Thyroid gland (tissue), 4 donors: ENCODE measurements at places on chromosomes 1 and 21. TPM values are rescaled to one million over a fixed set of nuclear protein-coding genes. Genes with fewer than 3 reads are reported as not detected.

NBPF11 gene
- 17.6 TPM for total RNA-seq

GRCh38 chr21:26597031-26597430 lies 23.9 kb upstream of the CYYR1 start:
- DNase-seq = no peak

DNA sequence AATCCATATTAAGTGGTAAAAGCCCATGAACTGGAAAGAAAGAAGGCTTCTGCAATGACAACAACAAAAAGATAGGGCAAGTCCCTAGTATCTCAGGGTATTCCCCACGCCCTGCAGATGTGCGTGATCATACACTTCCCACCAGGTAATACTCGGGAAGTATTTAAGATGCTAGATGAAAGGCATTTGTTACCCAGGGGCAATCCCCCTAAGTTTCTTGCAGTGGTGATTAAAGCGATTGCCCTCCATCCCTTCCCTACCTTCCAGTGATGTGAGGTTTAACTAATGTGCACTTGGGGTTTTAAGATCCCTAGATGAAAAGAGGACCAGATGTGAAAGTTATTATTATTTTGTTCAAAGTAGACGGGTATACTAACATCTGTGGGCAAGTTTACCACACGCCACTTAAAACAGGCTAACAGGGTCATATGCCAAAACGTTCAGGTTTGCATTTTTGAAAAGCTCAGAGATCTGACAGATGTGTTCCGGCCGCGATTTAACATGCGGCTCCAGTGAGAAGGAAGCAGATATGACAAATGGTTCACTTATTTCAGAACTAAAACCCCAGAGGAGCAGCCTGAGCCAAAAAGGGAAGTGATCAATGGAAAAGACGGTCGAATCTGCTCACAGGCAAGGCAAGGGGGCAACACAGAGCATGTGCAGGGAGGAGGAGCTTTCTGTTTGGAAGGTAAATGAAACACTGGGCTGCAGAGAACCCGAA lies 17.4 kb downstream of the TIAM1 start:
- no peak for DNase-seq

- DNase-seq = no peak
These were observed 34.5 kb upstream of the FAM163A start for GRCh38 chr1:179708434-179709195.

DNA sequence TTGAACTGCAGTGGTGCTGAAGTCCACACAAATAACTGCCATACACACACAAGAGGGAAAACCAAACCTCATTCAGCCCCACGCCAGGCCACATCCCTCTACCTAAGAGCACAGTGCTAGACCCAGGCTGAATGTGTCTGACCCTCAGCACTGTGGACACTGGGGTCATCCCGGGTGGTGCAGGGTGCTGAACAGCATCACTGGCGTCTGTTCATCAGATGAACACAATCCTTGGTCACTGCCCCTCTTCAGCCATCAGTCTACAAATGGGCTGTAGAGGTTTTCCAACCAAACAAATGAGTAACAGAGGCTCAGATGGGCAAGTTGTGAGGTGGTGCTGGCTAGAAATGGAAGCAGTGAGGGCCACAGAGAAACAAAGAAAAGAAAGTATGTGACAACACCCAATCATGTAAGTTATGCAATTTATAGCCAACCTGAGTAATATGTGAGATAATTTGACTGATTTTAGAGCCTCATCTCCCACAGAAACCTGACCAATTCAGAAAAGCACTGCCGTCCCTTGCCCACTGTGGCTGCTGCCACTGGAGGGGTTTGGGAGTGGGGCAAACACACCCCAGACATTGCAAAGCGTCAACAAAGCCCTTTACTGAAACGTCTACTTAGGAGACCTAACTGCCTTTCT lies 27.9 kb downstream of the GNB1 start:
- no peak for DNase-seq

ANGPTL1 gene
- total RNA-seq = 79.3 TPM

GRCh38 chr1:41430069-41430468 lies 54.4 kb downstream of the EDN2 start:
- DNase-seq = no peak

GRCh38 chr1:162716123-162716522 lies 74.4 kb upstream of the HSD17B7 start:
- peak; percentile 69 for DNase-seq

DNA sequence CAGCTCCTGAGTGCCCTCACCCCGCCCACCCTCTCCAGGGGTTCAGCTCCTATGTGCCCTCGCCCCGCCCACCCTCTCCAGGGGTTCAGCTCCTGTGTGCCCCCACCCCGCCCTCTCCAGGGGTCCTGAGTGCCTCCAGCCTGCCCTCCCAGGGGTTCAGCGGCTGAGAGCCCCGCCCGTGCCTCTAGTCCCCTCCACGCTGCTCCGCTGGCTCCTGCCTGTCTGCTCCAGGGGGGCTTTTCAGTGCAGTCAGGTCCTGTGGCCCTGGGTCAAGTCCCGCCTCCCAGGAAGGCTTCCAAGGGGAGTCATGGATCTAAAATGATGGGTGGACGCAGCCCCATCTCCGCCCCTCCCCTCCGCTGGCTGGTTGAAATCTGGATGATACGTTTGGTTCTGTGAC lies 33.8 kb downstream of the SLX9 start:
- DNase-seq = peak; percentile 15

UBL4B gene
- total RNA-seq = not detected

MMEL1 gene
- 2.5 TPM for total RNA-seq

DNA sequence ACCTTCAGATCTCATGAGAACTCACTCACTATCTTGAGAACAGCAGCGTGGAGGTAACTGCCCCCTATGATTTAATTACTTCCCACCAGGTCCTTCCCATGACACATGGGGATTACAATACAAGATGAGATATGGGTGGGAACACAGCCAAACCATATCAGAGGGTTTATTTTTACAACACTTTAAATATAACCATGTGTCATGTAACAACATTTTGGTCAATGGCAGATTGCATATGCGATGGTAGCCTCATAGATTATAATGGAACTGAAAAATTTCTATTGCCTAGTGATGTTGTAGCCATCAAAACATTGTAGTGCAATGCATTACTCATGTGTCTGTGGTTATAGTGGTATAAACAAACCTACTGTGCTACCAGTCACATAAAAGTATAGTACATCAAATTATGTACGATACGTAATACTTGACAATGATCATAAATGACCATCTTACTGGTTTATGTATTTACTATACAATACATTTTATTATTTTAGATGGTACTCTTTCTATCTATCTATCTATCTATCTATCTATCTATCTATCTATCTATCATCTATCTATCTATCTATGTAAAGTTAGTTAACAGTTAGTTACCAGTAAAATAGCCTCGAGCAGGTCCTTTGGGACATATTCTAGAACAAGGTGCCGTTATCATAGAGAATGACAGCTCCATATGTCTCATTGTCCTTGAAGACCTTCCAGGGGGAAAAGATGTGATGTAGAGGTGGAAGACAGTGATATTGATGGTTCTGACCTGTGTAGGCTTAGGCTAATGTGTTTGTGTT lies 12.6 kb upstream of the S100B start:
- no peak for DNase-seq

- no peak for DNase-seq
These were observed 79.6 kb downstream of the DOP1B start for GRCh38 chr21:36236052-36236730.

LDLRAD1 gene
- total RNA-seq = not detected

DNA sequence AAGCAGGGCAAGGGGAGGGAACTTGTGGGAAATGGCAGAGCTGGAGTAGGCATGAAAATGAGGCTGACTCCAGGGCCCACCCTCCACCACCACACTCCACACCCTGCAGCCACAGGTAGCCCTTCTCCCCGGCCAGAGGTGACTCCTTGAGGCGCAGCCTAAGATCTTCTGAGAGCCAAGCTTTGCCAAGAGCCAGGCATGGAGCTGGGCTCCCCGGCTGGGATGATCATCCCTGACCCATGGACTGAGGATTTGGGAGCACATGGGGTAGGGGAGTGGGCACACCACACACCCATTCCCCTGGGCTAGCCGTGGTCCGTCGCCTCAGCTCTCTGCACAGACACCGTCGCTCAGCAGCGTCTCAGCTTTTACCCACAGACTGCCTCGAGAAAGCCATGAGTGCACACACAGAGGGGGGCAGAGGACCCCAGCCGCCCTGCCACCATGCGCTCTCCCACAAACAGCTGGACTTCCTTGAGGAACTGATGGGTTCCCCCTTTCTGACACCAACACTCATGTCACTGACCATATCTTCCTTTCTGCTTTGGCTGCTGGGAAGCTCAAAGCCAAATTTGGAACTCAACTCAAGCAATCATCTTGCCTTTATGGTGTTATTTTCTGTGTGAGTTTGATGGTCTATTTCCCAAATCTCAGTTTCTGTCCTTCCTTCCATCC lies 123.6 kb upstream of the RUNX3 start:
- no peak for DNase-seq

- no peak for DNase-seq
These were observed 23.5 kb upstream of the C1orf174 start for GRCh38 chr1:3923378-3924185.

GRCh38 chr1:18580691-18581419 lies 49.8 kb upstream of the PAX7 start:
- DNase-seq = no peak

DNA sequence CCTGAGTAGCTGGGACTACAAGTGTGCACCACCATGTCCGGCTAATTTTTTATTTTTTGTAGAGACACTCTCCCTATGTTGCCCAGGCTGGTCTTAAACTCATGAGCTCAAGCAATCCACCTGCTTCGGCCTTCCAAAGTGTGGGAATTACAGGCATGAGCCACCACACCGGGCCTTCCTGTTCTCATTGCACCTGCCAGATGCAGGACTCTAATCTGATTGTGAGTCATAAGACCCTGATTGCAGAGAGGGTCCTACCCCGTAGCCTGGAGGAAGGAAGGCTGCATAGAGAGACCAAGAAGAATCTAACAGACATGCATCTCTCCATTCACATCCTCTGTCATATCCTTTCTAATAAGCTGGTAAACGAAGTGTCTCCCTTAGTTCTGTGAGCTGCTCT lies 19.5 kb upstream of the CGN start:
- no peak for DNase-seq

DNA sequence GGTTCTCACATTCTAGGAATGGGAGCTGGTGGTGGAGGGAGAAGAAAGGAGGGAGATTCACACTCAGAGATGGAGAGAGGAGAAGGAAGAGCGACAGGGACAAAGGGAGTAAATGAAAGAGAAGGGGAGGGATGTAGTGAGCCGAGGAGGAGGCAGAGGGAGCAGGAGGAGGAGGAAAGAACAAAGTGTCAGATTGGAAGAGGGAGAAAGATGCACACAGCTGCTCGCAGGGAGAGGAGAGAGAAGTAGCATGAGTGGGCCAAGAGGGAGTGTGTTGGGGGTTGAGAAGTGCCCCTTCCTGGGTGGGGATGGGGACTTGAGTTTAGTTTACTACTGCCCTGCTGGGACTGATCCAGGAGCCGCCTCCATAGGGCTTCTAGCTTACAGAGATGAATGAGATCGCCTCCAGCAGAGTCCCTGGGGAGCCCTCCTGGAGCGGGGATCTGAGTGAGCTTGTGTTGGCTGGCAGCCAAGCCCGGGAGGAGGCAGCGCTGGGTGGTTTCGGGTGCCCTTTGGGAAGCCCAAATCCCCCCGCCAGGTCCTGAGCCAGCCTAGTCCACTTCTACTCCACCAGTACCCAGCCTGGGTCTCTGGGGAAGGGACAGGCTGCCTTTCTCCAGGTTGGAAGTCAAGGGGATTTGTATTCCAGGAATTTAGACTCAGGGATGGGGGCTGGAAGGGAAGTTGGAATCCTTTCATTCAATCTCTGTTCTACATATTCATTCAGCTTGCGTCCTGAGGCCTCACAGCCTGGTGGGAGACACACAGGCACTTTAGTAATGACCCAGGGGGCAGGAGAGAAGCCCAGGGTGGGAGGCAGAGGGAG lies 20.9 kb downstream of the PTPRU start:
- DNase-seq = peak; percentile 7

DNA sequence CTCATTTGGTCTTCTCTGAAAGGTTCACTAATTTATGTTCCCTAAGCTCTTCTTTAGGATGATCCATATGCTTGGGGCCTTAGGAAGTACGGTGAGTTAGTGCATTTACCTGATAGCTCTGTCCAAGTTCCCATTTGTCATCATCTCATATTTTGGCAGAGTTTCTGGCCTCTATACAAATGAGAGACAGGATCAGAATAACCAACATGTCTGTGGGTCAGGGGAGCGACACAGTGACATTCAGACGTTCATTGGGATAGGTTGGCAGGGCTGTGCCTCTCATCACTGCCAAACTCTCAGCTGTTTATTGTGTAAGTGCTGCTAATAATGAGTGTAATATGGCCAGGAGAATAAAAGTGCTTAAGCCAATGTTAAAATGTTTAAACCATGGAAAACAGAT lies 561.1 kb upstream of the ZRANB2 start:
- no peak for DNase-seq

GRCh38 chr1:2303016-2303775 lies 75.1 kb downstream of the SKI start:
- no peak for DNase-seq

- no peak for DNase-seq
These were observed 664.4 kb downstream of the MATN1 start for GRCh38 chr1:30058970-30059369.

GRCh38 chr1:208418667-208419066 lies 174.5 kb upstream of the PLXNA2 start:
- no peak for DNase-seq

DNA sequence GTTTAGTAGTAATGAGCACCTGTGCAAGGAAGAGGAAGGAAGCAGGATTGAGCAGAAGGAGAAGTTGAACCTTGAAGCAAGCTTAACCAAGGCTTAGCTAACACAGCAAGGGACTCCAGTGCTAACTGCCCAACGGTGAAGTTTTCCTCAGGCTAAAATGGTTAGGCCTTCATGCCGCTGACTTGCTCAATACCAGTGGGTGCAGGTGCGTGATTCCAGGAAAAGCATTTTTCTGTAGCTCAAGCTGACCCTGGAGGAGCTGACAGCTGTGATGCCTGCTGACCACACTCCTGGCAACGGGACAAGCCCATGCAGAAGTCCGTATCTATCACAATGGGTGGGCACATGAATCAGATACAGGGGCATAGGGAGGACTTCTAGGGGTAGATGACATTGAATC lies 76.5 kb upstream of the FGGY start:
- DNase-seq = no peak

DNA sequence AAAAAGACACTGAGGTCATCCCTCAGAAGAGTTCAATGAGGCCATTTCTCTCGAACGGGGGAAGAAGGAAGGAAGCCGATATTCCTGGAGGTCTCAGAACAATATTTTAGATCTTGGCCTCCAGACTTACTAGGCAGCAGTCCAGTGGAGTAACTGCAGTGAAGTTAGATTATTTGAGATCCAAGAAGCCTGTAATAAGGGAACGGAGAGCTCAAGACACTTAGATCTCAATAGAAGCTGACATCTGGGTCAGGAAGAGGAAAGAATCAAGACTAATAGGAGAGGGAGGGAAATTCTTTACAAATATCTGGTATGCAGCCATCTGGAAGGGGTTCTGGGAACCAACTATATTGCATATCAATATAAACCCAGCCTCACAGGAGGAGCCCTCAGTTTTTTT lies 13.6 kb upstream of the ENAH start:
- no peak for DNase-seq

GRCh38 chr1:65253800-65254319 lies 55.5 kb upstream of the DNAJC6 start:
- no peak for DNase-seq
